Mesenteric fat pad (tissue), 1 donor: ENCODE measurements at places on chromosomes 3 and 15. TPM values are rescaled to one million over a fixed set of nuclear protein-coding genes. Genes with fewer than 3 reads are reported as not detected.
A peak's percentile ranks its signal among the peaks of the same experiment; 100 is the strongest.

Gene FBXO22
- total RNA-seq = 18.3 TPM

Gene UCN2
- not detected for total RNA-seq

Gene CAPN3
- total RNA-seq = 6.7 TPM

Gene EFL1
- total RNA-seq = 21.6 TPM

Gene CNTN3
- total RNA-seq = 4.0 TPM

Gene MUC4
- not detected for total RNA-seq

DNA sequence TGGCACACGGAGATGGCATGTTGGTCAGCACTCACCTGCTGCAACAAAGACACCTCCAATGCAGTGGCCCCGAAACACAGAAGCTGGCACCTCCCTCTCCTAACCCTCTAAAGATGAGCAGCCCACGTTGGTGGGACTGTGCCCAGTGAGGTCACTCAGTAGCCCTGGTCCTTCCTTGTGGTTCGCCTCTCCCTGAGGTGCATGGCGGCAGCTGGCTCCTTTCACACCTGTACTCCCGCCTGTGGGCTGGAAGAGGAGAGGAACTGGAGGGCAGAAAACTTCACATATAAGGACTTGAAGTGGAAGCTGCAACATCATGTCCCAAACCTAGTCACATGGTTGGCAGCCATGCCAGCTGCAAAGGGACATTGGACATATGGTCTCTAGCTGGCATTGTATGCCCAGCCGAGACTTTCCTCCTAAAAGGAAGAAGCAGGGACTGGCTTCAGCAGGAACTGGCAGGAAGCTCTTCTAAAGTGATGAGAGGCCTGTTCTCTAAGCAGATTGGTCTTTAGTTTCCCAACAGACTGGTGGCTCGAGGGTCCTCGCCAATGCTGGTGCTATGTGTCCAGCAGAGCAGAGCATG, 10.8 kb upstream of the C3orf22 start:
- peak; percentile 67 for DNase-seq

GRCh38 chr15:47820057-47820746, 102.9 kb downstream of the SEMA6D start:
- no peak for DNase-seq

- DNase-seq = no peak
Measured at GRCh38 chr3:135203026-135203425, 408.0 kb downstream of the EPHB1 start.

- DNase-seq = no peak
Measured at GRCh38 chr3:99012051-99012450, 110.6 kb upstream of the DCBLD2 start.

DNA sequence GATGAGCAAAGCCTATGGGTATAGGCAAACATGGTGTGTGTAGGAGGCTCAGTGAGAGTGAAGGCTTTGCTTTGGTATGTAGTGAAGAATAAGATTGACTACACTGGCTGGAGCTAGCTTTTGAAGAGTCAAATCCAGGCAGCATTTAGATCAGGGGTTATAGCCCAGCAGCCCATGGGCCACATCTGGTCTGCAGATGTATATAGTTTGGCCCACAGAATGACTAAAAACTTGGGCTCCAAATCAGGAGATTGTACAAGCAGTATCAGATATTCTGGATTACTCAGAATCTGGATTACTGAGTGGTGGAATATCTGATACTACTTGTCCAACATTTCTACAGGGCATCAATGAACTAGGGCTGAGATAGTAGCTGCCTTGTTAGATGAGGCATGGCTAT, 92.9 kb upstream of the FGF7 start:
- DNase-seq = no peak

DNA sequence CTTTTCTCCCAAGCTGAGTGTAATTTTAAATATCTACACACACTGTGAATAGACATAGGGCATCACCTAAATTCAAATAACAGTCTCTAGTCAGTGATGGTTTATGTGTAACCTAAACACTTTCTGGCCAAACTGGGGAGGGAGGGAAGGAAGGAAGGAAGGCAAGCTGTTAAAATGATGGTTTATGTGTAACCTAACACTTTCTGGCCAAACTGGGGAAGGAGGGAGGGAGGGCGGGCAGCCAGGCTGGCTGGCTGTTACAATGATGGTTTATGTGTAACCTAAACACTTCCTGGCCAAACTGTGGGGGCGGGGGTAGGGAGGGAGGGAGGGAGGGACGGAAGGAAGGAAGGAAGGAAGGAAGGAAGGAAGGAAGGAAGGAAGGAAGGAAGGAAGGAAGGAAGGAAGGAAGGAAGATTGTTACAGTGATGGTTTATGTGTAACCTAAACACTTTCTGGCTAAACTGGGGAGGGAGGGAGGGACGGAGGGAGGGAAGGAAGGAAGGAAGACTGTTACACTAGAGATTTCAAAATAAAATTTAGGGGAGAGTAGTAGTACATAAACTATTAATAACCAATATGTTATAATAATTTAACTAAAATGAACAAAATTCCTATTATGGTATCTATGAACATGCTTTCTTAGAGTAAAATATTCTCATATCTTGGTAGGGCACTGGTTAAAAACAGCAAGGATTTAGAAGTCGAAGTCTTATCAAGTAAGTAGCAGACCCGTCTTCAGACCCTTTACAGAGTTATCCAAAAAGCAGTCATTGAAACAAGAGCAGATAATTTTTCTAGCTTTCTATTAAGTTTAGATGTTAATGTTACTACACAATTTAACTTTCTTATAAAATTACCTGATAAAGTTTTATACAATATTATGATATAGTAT, 148.1 kb downstream of the LMLN start:
- no peak for DNase-seq

DNA sequence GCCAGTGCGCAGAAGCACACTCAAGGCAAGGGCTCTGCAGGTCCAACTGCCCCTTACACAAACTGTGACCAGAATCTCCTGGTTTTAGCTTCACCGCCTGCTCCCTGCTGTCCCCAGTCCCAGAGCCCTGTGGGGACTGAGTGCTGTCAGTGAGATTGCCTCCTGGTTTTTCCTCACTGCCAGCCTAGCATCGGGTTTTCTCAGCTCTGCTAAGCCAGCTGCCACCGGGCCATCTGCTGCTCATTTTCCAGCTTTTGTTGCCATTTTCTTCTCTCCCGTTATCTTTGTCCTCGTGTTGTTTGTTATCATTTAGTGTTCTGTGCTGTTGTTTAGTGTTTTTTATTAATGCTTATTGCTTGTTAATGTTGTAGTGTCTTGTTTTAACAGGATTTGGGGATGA, 79.5 kb upstream of the BLM start:
- peak; percentile 47 for DNase-seq

- no peak for DNase-seq
Measured at GRCh38 chr15:71708051-71708429, 102.3 kb upstream of the NR2E3 start.

- no peak for DNase-seq
Measured at GRCh38 chr3:8851703-8852102, 82.3 kb upstream of the OXTR start.

GRCh38 chr3:124650798-124651197, 79.5 kb upstream of the UMPS start:
- no peak for DNase-seq

DNA sequence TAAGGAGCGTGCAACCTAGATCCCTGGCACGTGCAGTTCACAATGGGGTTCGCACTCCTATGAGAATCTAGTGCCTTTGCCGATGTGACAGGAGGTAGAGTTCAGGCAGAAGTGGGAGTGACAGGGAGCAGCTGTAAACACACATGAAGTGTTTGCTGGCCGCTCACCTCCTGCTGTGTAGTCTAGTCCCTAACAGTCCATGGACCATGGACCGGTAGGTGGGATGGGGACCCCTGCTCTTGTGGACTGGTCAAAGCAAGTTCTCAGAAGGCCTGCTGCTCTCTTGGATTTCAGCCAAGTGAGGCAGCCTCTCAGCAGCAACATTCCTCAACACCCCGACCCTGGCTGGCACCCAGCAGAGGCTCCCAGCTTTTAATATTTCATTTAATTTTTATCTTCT, 58.2 kb upstream of the SNRPA1 start:
- DNase-seq = no peak
